ENCODE measurements at places on chromosomes 2 and 18.

- DNase-seq: no peak
Observed at GRCh38 chr2:203569677-203570316, 34.7 kb upstream of the RAPH1 start.

DNA sequence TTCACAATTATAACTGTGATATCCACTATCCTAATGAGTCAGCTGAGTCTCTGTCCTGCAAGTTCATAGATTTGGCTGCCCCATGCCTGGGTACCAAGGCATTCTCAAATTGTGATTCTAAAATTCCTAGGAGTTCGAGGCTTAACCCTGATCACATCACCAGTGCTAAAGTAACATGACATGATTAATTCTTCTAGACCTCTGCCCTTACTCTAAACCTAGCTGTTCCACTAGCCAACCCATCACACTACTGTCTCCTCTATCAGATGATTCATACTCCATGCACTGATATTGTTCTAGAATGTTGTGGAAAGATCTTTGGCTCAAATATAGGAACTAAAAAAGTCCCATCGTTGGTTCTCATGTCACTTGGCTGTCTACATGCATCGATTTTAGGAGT, 487.6 kb downstream of the PIK3C3 start:
- DNase-seq: no peak

DNA sequence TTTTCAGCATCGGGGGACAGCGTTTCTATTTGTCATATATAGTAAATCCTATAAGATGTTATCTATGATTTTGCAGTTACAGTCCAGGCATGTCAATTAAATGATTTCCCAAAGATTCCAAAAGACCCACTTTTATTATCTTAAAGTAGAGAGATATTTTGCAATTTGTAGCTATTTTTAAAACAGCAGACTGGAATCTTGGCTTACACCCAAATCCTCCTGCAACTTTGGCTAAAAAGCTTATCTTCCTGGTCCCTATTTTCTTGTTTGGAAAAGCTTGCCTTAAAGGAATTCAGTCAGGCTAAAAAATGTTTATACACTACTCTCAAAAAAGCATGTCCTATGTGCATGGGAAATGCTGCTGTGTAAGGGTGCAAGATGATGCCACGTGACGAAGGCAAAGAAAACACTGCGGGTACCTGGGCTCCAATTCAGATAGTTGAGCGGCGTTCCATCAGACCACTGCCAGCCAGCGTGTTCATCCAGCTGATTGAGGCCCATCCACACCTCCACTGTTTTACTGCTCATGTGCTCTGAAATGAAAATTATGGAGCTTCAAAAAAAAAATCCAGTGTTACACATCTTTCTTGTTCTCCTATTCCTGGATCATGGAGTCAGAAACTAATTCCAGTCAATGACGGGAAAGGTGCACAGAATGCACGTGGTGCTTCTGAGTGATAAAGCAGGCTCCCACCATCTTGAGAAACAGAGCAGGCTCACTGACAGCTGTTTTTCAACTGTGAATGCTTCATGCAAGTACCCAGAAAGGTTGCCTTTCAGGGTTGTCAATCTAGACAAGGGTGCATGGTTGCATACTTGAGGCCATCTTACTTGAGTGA, 33.8 kb downstream of the PLA2R1 start:
- DNase-seq: no peak

DNA sequence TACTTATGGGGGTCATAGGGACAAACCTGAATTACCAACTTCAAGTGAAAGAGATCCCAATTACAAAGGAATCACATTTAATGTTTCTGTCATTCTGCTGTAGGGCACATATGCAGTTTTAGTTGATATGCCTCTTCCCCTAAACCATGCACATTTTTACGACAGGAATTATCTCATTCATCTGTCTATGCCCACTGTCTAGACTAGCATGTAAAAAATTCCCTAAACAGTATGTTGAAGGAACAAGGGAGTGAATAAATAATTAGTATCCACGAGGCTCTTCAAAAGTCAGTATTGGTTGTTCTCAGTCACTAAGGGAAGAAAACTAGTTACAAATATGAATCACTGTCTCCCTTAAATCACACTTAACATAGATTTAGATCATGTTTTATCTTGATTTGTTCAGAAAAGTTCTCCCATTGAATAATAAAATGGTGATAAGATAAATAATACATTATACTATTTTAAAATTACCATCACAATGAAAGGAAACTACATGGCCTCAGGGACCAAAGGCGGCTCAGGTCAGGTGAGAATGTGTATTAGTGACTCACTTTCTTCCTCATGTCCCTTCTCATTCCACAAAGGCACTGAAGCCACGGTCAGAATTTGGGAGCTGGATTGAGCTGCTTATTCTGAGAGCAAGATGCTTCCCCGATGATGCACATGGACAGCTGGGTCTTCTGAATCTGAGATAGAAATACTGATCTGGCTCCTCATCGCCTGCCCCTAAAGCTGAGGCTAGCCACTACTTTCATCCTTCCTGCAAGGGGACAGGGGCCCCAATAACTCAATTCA, 29.1 kb downstream of the DYM start:
- no peak for DNase-seq

- DNase-seq: no peak
Observed at GRCh38 chr2:214104967-214105366, 305.9 kb upstream of the VWC2L start.

GRCh38 chr18:58843688-58844035, 21.0 kb upstream of the ZNF532 start:
- no peak for DNase-seq

DNA sequence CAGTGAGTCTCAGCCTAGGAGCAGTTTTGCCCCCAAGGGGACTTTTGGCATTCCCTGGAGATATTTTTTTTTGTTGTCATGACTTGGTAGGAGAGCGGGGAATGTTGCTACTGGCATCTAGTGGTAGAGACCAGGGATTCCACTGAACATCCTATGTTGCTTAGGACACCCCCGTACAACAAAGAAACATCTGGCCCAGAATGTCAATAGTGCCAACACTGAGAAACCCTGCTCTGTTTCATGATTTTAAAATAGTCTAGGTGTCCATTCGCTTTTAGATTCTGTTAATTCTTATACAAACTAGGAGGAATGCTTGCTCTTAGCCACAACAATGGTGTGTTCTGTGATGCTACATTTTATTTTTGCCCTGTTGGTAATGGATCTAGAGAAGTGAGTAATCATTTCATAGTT, 225.8 kb upstream of the SIX3 start:
- peak; percentile 41 for DNase-seq

GRCh38 chr2:72159211-72159993, 11.7 kb upstream of the CYP26B1 start:
- DNase-seq: no peak

DNA sequence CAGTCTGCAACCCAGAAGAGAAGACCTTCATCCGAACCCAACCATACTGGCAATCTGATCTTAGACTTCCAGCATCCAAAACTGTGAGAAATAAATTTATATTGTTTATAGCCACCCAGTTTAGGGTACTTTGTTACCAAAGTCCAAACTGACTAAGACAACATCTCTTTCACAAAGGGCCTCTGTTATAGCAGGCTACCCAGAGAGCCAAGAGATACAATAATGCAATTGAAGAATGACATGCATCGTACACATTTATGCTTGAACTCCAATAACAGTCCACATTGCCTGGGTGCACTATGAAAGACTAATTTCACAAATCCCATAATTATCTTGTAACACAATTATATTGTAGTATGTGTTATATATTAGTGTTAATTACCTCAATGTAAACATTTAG, 39.1 kb upstream of the ANKRD44 start:
- DNase-seq: no peak

GRCh38 chr2:9887513-9887912, 44.2 kb downstream of the TAF1B start:
- DNase-seq: no peak

GRCh38 chr2:64742678-64743077, 89.0 kb upstream of the SERTAD2 start:
- DNase-seq: no peak

GRCh38 chr2:188664951-188665595, 309.1 kb upstream of the COL3A1 start:
- no peak for DNase-seq
